ENCODE measurements at places on chromosomes 13 and 19.
A peak's percentile ranks its signal among the peaks of the same experiment; 100 is the strongest.

- DNase-seq = no peak
Observed at GRCh38 chr13:21883713-21884112, 212.8 kb downstream of the FGF9 start.

DNA sequence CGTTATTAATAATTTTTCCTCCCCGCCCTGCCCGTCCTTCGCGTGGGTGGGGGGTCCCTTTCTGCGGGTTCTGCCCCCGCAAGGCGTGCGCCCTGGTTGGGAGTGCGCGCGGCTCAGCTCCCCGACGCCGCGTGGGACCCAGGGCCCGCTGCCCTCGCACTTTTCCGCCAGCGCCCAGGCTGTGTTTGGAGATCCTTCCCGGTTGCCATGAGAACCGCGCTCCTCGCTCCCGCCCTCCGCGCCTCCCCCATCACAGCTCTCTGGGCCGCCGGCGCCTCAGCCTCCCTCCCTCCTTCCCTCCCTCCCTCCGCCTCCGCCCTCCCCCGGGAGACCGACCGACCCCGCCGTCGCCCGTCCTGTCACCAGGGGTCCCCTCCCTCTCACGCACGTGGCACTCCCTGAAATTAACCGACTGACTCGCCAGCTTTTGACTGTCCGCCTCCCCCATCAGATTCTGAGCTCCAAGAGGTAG lies 2.4 kb upstream of the SSBP4 start:
- DNase-seq = peak; percentile 90

GRCh38 chr19:51142119-51142518 lies at the start of gene SIGLEC7:
SIGLEC7 (plus strand) TSS chr19:51142301; CDS start chr19:51142370, 69 bp downstream.
- no peak for DNase-seq

DNA sequence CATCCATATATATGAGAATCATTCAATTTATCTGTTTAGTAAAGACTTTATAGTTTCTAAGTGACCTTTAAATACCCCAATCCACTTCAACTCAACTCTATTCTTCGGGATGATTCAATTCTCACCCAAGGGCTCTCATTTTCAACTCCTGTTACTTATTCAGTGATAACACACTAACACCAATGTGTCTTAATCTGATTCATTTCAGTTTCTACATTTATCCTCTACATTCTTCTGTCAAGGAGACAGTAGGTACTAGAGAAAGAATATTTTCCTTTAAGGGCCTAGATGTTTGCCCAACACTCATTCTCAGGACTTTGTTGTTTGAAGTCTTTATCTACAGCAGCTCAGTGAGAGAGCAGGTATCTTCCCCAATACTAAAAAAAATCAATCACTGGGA lies 7.1 kb downstream of the ARGLU1 start:
- no peak for DNase-seq

DNA sequence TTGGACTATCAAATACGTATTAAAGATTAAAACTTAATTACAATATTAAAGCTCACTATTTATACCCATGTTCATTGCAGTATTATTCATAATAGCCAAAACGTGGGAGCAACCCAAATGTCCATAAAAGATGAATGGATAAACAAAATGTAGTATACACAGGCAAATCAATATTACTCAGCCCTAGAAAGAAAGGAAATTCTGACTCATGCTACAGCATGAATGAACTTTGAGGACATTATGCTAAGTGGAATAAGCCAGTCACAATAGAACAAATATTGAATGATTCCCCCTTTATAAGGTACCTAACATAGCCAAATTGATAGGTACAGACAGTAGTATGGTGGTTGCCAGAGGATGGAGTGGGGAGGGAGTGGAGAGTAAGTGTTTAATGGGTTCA lies 457.3 kb downstream of the FGF14 start:
- peak; percentile 27 for DNase-seq

GRCh38 chr19:39637891-39638290 lies 17.8 kb upstream of the LGALS16 start:
- no peak for DNase-seq

DNA sequence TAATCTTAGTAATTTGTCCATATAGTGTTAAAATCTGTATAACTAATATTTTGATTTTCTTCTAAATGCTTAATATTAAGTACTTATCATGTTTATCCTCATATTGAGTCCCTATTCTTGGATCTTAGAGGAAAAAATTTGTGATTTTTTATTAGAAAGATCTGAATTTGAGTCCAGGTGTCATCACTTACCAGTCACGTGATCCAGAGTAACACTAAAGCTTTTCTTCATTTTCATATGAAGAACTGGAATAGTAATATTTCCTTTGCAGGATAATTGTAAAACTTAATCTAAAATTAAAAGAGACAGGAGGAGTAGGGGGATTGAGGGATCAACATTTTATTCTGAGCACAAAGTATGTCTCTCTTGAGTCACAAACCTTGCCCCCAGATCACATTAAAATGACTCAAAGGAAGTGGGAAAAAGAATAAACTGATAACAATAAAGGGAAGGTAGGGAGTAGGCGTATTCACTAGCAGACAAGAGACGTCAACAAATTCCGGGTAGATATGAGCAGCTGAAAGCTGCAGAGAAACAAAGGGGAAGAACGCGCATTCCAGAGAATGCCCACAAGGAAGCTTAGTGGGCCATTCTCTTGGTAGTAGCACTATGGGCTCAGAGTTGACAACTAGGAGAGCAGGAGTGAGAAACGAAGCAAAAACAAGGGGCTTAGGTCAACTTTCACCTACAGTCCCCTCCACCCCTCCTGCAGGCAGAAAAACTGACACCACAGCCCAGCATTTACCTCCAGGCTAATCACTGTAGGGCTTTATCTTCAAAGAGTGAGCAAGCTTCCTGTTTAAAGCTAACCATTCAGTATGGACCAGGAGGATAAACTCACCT lies 123.1 kb downstream of the SPRY2 start:
- DNase-seq = peak; percentile 86

DNA sequence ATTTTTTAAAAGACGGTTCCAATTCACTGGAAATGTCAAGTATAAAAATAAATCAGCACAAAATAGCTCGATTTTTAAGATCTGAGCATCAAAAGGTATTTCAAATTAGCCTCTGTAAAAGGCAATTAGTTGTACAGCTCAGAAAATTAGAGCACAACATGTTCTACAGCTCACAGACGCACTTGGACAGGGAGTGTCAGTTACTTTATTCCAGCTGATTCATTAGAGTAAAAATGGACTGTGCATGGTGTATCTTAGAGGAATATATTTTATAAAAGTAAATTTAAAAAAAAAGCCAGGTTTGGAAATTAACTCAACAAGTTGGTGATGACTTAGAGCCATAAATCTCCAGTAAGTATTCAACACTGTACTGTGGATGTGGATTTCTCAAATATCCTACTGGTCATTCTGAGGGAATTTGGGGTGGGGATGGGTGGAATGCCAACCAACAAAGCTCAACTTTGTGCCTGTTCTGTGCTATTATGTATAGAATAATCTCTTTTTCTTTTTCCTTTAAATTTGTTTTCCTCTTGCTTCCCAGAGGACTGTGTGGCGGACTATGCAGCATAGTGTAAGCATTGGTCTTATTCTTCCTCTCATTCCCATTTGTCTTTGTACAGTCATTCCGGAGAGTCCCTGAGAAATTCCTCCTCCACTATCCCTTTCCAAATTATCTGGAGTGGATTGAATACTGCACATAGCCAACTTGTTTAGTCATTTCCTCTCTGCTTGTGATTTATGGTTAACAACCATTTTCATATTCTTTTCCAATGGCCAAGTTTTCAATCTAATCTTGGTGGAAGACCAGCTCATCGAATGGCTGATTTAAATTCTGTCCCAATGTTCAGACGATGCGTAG lies 169.3 kb downstream of the DCT start:
- peak; percentile 85 for DNase-seq

- DNase-seq = no peak
Observed at GRCh38 chr19:15028490-15028889, 20.8 kb upstream of the CASP14 start.

- DNase-seq = no peak
Observed at GRCh38 chr19:40932008-40932959, 50.3 kb upstream of the CYP2A7 start.

- DNase-seq = no peak
Observed at GRCh38 chr19:917323-918151, at the start of gene KISS1R. KISS1R (plus strand) TSS chr19:917333; CDS start chr19:917503, 170 bp downstream.

GRCh38 chr19:51450730-51451307 lies 7.4 kb downstream of the SIGLEC8 start:
- DNase-seq = no peak

DNA sequence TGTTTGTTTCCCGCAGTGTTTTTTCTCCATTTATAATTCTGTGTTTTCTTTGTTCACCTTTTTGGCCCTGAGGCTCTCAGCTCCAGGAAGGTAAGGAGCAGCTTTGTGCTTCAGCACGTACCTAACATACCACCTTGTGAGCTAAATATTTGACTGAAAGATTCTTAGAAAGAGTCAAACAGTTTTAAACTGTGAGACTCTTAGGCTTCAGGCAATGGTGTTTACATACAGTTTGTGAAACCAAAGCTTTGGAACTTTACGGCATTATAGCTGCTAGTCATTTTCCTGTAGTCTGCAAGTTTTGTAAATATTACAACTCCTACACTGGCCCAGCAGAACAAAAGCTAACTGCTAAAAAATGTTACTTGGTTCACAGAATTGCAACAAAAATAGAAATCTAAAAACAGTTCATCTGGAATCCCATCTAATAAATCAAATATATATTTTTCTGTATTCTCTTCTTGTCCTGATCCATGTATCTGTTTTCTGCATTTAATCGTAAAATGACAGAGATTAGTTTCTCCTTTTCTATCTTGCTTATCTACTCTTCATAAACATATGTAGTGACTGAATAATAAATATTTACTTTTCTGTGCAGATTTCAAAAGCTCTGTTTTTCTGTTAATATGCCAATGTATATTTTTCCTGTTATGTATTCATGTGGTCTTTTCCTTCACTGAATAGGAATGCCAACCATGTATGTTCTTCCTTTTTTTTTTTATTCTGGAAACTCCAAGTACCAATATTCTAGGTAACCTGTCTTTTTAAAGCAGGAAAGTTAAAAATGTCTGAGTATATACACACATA lies 38.8 kb upstream of the GPI start:
- DNase-seq = no peak

- no peak for DNase-seq
Observed at GRCh38 chr13:41470196-41470595, 12.8 kb downstream of the RGCC start.

- no peak for DNase-seq
Observed at GRCh38 chr13:95471960-95472359, 80.6 kb upstream of the CLDN10 start.

DNA sequence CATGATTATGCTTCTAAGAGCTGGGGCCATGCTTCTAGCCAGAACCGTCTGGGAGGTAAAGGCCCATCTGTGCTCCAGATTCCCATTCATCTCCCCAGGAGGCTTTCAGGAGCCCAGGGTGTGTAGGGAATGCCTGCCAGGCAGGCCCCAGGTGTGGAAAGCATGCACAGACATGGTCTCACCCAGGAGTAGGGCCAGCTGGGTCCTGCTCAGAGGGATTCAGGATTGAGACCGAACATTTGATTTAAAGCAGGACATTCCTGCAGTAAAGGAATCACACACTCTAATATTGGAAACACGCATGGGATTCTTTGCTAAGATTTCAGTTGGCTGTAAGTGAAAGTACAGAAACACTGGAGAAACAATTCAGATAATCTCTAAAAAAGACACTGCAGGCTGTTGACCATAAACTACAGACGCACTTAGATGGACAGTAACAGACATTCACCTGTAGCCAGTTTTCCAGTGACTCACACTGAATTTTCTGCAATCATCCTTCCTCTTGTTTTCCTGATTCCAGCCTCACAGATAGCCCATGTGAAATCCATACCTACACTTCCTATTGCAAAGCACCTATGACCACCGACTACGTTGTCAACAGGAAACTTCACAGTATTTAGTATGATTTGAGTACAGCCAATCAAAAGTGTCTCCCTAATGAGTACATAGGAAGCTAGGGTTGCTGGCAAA lies 257.8 kb downstream of the TBC1D4 start:
- no peak for DNase-seq

DNA sequence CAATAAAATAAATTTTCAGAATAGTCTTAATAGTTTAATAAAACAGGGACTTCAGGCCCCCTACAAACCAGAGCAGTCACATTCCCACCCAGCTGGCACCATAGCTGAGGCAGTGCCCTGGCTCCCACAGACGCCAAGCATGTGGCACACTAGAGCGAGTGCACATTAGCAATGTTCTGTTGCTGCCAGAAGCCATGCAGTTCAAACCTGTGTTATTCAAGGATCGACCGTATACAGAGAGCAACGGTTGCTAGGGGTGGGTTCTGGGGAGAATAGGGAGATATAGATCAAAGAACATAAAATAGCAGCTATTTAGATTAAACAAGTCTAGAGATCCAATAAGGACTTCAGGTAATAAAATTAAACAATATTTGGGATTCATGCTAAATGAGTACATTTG lies 419.3 kb upstream of the KLHL1 start:
- no peak for DNase-seq

GRCh38 chr19:48053856-48054255 lies 10.0 kb upstream of the CABP5 start:
- DNase-seq = no peak

DNA sequence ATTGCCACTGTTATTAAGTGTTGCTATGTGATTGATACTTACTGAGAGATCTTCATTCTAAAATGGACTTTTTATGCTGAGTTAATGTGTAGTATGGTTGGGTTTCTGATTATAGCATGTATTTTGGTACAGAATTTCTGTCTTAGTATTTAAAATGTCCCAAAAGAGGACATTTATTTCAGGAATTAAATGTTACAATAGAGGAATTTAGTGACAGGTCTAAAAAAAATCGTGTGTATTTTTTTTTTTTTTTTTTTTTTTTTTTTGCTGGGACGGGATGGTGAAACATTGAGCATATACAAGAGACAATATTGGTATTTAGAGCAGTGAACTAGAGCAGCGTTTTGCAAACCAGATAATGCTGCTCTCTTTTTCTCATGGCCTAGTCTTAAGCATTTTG lies 27.9 kb downstream of the URI1 start:
- DNase-seq = no peak

GRCh38 chr13:22861958-22862466 lies 318.8 kb upstream of the SGCG start:
- DNase-seq = no peak

DNA sequence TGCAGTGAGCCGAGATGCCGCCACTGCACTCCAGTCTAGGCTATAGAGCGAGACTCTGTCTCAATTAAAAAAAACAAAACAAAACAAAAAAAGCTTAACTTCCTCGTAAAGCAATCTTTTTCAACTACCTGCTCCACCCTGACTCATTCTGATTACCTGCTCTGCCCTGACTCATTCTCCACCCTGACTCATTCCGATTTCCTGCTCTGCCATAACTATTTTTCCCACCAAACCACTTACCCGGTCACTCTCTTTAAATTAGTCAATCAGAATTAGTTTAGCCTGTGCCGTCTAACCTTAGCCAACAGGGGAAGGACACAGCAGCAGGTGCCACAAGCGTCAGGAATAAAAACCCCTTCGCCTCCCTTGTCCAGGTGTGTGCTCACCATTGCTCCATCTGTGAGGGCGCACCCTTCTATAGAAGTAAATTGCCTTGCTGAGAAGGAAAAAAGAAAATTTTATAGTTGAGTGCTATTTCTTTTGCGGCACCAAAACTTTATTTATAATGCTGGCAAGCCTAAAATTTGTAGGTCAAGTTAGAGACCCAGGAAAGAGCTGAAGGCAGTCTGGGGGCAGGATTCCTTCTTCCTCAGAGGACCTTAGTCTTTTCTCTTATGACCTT lies 1.7 kb upstream of the IFT88 start:
- DNase-seq = no peak

Measured in iris pigment epithelial cell (primary cell).